ENCODE measurements at places on chromosomes 2 and 18.

- no peak for DNase-seq
Observed at GRCh38 chr2:68200157-68200787, 42.6 kb downstream of the PNO1 start.

- no peak for DNase-seq
Observed at GRCh38 chr2:97005353-97005752, 19.0 kb upstream of the FAM178B start.

DNA sequence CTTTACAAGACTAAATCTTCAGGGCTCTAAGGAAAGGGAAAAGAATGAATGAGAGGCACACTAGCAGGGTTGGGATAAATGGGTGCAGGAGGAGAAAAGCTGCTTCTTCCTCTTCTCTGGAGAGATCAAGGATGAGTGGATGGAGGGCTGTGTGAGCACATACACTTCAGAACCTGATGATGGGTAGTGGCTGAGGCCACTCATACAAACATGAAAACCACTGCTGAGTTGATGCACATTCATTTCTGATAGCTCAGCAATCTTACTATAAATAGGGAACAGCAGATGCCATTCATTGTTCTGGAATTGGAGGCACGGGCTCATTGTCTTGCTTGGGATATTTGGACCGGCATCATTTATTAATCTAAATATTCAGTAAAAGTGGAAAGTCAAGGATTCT is 152.4 kb upstream of the KCTD1 start:
- no peak for DNase-seq

DNA sequence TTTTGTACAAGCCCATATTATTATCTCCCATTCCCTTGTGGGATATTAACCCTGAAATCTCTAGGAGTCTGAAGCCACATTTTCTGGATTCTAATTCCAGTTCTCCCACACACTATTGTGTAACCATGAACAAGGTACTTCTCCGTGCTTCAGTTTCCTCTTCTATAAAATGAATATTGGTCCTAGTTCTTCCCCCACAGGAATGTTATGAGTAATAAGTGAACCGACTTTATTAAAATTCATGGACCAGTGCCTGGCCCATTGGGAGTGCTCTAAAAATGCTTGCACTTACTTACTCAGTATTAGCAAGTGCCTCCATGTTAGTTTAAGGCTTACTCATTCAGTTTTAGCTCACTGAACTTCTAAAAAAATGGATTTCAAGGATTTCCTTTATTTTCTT is 1.4 kb upstream of the ACMSD start:
- no peak for DNase-seq

DNA sequence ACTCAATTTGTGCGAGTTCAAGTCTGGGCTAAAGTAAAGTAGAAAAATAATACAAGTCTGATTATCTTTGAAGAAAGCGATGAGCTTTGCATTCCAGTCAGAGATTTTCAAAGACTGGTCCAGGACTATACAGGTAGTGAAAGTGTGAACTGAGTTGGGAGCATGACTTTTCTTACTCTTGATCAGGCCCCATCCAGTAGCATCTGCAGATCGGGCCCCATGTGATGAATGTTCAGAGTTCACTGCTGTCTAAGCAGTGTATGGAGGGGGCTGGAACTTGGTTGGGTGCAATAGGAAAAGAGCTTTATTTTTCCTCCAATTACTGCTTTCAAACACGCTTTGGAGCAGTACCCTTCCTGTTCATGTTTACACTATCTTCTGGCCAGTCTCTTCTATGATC is 747.4 kb upstream of the ID2 start:
- DNase-seq: no peak

GRCh38 chr2:224263571-224264043 is 138.3 kb downstream of the FAM124B start:
- DNase-seq: no peak

DNA sequence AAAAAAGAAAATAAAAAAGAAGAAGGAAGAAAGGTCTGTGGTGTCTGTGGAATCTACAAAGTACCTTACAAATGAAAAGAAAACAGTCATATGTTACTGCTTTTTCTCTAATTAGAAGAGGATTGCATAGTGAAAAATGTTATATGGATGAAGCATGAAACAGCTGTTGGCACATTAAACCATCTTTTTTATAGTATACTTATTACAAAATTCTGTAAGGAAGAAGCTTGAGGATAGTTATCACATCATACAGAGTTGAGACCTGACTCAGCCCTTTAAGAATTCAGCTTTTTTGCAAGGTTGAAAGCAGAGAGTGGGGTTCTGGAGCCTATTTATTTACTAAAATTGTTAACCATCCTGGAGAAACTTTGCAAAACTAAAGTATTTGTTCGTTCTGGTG is 222.7 kb downstream of the PHLPP1 start:
- no peak for DNase-seq

GRCh38 chr2:227461811-227462461 is 10.0 kb upstream of the AGFG1 start:
- no peak for DNase-seq

GRCh38 chr2:32498306-32498705 is 129.5 kb upstream of the TTC27 start:
- DNase-seq: no peak

- DNase-seq: no peak
Observed at GRCh38 chr2:152437276-152438108, 102.5 kb downstream of the FMNL2 start.

DNA sequence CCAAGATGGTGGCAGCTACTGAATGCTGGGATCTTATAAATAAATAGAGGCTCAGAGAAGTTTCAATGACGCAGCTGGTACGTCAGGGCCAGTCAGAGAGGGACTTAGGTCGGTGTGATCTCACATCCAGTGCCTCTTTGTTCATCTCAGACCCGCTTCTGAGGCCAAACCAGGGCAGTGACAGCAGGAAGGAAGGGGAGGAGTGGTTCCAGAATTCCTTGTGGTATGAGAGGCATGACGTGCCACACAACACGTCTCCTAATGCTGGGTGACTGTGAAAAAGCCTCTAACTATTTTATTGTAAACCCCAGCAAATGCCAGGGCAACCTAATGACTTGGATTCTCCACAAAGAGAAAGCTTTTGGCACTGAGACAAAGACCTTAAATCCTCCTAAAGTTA is 423.3 kb downstream of the LPIN1 start:
- no peak for DNase-seq

DNA sequence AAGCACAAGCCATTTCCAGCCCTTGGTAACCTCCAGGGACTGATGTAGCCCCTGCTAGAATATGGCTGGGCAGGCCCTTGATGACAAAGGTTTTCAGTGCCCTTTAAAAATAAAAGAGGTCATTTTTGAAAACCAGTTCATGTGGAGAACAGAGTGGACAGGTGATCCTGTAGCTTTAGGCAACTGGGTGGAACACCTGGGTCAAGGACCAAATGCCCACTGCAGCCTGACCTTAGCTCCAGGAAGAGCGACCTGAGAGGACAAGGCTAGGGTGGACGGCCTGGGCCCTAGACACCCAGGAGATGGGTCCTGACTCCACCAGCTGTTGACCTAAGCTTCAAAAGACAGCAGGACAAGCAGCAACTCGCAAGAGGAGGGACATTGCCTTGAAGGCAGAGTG is 116.6 kb downstream of the LIPG start:
- DNase-seq: no peak

DNA sequence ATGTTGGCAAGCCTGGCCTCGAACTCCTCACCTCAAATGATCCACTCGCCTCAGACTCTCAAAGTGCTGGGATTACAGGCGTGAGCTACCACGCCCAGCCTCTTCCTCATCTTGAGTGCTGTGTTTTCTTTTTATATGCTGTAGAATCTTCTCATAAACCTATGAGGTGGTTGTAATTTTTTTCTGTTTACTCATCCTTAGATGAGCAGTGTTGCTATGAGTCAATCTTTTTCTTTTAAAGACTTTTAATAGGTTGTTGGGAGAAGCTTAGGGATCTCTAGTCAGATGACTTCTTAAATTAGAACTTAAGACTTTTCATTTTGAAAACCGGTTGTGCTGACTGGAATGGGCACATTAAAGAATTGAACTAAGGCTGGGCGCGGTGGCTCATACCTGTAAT is 8.7 kb upstream of the AAK1 start:
- no peak for DNase-seq

GRCh38 chr2:105377871-105378270 is 21.0 kb downstream of the FHL2 start:
- DNase-seq: no peak

DNA sequence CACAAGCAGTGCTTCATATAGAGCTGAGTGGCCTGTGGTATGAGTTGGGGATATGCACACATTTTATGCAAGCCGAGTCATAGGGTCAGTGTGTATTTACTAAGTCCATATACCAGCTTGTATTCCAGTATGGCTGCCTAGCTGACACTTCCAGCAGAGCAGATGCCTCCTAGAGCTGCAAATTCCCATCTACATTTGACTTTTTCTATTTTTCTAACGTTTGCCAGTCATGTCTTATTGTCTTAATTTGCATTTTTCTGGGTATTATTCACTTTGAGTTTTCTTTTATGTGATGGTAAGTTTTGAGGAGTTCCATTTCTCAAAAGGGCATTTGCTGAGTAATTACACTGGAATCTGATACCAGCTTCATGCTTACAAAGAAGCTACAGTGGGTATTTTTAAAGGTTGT is 334.5 kb upstream of the CDH2 start:
- DNase-seq: no peak

GRCh38 chr2:47011696-47012095 is 96.1 kb upstream of the MCFD2 start:
- DNase-seq: no peak
